ENCODE measurements at places on chromosomes 6 and 20.

- no peak for DNase-seq
Observed at GRCh38 chr20:5065166-5065878, 54.4 kb downstream of the PCNA start.

GRCh38 chr6:36039112-36039511, 11.5 kb downstream of the MAPK14 start:
- no peak for DNase-seq

DNA sequence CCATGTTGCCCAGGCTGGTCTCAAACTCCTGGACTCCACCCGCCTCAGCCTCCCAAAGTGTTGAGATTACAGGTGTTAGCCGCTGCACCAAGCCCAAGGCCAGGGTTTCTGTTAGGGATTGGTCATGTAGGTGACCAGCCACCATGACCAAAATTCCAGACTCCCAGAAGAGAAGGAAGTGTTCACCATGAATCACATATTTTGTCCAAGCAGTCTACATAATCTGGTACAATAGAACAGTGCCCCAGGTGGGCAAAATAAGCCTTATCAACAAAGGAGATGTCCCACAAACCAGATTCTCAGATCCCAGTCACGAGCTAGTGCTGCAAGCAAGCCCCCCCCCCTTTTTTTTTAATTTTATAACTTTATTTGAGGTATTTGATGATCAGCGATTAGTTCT, 20.0 kb downstream of the ZNF341 start:
- DNase-seq = no peak

GRCh38 chr6:69900869-69901268, 34.5 kb downstream of the COL19A1 start:
- DNase-seq = no peak

DNA sequence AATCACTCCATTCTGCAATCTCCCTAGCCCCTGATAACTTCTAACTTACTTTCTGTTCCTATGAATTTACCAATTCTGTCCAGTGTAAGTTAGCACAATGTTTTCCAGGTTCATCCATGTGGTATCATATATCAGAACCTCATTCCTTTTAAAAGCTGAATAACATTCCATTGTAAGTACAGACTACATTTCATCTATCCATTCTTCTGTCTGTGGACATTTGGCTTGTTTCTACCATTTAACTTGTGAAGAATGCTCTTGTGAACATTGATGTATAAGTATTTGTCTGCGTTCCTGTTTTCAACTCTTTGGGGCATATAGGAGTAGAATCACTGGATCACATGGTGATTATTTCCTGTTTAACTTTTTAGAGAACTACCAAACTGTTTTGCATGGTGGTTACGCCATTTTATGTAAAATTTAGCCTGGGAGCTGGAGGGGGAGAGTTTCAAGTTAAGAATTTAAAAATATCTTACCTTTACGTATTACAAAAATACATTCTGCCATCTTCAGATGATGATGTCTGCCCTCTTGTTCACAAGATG, 156.5 kb downstream of the BTBD3 start:
- no peak for DNase-seq

- DNase-seq = no peak
Observed at GRCh38 chr6:40710626-40711330, 123.6 kb upstream of the LRFN2 start.

- DNase-seq = no peak
Observed at GRCh38 chr20:45867819-45868176, 10.4 kb downstream of the ZSWIM3 start.

- DNase-seq = no peak
Observed at GRCh38 chr6:127392301-127392700, 48.9 kb upstream of the ECHDC1 start.

DNA sequence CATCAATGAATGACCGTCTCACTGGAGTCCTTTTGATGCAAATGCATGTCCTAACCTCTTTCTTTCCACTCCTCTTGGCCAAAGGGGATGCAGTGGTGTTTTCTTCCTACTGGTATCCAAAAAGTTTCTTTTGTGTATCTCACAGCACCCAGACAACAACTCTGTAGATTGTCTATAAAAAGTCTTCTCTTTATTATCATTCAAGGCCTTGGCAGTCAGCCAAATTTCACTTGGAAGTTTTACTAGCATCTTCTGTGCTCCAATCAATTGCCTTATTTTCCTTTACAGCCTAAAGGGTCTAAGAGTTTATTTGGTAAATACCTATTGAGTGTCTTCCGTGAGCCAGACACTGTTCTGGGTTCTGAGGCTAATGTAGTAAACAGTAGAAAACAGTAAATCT, 150.2 kb upstream of the RNF217 start:
- DNase-seq = no peak

GRCh38 chr20:3728876-3729275, 3.6 kb upstream of the HSPA12B start:
- no peak for DNase-seq

GRCh38 chr6:19167251-19167650, 669.9 kb upstream of the ID4 start:
- DNase-seq = no peak

DNA sequence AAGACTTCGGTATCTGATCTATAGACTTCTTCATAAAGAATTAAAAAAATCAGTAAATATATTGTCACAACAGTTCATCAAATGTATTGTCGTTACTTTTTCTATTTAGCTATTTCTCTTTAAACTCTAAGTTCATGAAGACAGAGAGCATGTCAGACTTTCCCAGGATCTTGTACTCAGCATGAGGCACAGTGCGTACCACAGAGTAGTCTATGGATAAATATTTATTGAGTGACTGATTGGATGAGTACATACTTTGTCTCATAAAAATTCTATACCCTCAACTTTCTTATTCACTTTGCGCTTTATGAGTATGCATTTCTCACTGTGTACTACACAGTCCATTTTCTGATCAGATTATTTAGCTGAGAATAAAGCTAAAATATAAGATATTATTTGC, 1284.4 kb upstream of the ADGRB3 start:
- DNase-seq = no peak

GRCh38 chr20:59005523-59006166, 1.4 kb downstream of the CTSZ start:
- DNase-seq = no peak

DNA sequence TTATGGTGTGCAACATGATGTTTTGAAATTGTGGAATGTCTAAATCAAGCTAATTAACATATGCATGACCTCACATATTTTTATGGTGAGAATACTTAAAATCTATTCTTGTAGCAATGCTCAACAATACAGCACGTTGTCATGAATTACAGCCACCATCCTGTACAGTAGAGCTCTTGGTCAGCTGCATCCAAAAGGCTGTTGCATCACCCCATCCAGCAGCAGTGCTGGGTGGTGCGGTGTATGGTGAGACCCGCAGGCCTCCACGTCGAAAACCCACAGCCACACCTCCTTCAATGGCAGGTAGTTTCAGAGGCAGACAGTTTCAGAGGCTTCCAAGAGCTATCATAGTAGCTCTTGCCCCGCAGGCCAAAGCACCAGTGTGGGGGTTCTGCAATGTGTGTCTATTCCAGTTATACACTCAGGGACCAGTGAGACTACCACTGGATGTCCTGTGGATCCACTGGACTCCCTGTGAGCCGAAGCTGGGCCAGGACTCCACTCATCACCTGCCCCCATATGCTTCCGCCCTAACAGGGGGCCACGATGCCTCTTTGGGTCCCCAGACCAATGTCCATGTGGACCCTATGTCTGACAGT, 23.4 kb downstream of the PACSIN1 start:
- DNase-seq = no peak

DNA sequence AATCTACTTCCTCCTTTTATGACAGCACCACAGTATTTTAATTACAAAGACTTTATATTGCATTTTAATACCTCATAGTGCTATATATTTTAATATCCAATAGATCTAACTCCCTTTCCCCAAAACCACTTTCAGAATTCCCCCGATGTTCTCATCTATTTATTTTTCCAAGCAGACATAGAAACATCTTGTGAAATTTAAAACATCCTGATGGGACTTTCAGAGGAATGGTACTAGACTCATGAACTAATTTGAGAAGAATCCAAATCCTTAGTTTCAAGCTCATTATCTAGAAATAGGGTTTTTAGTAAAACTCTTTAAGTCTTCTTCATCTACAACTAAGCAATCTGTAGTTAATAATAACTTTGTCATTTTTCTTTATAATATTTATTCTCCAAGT, 97.0 kb downstream of the TRERF1 start:
- DNase-seq = no peak

DNA sequence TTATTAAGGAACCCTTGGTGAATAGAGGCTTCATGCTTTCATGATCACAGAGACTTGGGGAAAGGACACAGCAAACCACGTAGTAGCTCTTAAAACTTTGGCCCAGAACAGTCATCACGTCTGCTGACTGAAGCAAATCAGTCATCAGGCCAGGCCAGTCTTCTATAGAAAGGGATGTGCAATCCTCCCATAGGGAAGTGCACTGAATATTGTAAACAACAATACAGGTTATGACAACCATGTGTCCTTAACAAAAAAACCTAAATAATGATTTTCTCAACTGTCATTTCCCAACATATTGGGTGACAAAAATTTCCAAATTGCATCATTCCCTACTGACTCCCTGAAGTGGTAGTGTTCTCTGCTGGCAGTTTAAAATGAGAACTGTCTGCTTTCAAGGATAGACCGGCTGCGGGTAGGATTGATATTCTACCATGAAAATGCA, 388.2 kb upstream of the CITED2 start:
- no peak for DNase-seq

- peak; percentile 39 for DNase-seq
Observed at GRCh38 chr6:113994934-113995342, 24.0 kb upstream of the HDAC2 start.

DNA sequence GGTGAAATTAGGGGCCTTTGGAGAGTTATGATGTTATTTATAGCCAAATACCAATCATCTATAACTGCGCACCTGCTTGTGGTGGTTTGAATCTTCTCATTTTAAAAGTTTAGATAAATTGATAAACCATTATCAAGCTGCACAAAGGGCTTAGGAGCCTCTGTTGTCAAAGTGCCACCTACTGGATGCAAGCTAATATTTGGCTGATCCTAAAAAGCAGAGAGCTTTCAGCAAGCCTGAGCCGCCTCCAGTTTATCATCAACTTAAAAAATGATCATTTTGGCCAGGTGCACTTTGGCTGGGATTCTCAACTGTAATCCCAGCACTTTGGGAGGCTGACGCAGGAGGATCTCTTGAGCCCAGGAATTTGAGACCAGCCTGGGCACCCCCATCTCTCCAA, 58.5 kb upstream of the ATXN1 start:
- no peak for DNase-seq

- DNase-seq = no peak
Observed at GRCh38 chr6:137659871-137660270, 165.7 kb upstream of the OLIG3 start.

- no peak for DNase-seq
Observed at GRCh38 chr6:141451511-141452353, 681.0 kb upstream of the GJE1 start.

DNA sequence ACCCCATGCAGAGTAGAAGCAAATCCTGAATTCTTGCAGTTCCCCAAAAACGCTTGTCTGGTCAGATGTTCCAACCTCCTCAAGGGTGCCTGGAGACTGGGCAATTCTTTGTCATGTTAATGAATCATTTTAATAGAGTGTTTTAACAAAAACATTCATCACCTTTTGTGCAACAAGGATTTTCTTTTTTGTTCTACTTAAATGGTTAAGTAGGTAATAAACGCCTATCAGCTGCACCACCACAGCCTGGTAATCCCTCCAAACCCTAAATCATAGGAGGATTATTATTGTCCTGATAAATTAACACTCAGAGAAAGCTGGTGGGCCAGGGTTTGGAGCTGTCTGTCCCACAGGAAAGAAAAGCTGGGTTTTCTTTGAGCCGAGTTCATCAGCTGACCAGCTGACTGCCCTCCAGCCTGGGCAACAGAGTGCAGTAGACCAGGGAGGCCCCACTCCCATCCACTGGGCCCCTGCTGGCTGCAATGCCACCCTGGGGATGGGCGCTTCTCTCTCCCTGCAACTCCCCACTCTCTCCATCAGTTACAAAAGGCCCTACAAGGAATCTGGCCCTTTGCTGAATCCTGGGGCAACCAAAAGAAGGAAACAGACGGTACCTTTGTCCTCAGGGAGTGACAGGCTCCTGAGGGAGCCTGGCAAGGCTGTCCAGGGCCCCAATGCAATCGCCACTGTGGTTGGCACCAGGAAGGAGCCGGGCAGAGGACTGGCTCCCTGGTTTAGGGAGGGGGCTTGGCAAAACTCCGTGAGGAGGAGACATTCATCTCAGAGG, 23.1 kb upstream of the BMP7 start:
- DNase-seq = peak; percentile 50

DNA sequence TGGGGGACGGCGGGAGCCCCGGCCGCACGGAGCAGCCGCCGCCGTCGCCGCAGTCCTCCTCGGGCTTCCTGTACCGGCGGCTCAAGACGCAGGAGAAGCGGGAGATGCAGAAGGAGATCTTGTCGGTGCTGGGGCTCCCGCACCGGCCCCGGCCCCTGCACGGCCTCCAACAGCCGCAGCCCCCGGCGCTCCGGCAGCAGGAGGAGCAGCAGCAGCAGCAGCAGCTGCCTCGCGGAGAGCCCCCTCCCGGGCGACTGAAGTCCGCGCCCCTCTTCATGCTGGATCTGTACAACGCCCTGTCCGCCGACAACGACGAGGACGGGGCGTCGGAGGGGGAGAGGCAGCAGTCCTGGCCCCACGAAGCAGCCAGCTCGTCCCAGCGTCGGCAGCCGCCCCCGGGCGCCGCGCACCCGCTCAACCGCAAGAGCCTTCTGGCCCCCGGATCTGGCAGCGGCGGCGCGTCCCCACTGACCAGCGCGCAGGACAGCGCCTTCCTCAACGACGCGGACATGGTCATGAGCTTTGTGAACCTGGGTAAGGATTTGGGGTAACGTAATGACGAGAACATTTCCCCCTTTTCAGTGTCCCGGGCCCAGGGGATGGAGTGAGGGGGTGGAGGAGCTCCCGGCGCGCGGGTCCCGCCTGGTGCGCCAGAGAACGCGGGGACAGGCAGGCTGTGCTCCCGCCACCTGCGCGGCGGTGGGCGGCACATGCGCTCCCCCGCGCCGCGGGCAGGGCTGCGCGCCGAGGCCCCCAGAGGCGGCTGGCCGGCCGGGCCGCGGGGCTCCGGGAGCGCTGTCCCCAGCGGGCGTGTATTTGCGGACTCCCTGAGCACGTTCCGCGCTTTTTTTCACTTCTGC, 1.4 kb downstream of the BMP6 start:
- DNase-seq = peak; percentile 76

DNA sequence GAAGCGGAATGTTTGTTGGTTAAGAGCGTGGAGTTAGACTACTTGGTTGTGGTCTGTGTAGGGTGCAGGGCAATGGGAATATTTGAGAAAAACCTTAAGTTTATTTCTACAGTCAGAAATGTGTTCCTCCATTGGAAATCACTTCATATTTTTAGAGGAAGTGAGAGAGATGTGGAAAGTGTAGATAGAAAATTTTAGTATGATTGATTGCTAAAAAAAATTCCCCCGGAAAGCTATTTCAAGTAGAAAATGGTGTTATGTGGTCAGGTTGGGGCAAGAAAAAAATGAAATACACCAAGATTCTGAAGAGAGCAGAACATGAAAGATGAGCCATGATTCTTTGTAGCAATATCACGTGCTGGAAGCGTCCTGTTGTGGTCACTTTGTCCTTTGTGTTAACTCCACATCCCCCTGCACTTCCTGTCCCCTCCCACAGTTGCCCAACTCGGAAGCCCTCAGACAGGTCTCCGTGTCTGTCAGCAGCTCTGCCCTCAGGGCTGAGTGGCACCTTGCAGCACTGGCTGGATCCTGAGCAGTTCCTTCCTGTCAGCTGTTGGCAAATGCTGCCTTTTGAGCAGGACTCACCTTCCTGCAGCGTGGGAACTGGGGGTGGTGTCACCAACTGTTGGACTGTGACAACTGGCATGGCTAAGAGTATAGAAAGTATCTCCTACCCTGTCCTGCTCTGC, 137.5 kb upstream of the SLC24A3 start:
- no peak for DNase-seq

GRCh38 chr20:48158014-48158413, 372.7 kb upstream of the SULF2 start:
- DNase-seq = no peak
